ENCODE measurements at places on chromosomes 13 and 19.

DNA sequence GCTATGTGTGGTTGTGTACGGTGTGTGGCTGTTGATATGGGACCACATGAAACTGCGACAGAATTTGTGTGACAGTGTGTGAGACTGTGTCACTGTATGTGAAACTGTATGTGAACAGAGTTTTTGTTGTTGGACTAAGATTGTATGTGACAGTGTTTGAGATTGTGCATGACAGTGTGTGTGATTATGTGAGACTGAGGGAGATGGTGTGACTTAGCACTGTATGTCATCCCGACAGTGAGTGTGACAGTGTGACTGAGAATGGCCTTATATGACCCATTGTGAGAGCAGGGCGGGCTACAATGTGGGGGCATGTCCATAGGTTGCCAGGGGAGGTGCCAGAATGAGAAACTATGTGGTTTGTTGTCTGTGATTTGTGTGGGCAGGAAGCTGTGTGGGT is 930 bp downstream of the ZNF583 start:
- DNase-seq = peak; percentile 9

DNA sequence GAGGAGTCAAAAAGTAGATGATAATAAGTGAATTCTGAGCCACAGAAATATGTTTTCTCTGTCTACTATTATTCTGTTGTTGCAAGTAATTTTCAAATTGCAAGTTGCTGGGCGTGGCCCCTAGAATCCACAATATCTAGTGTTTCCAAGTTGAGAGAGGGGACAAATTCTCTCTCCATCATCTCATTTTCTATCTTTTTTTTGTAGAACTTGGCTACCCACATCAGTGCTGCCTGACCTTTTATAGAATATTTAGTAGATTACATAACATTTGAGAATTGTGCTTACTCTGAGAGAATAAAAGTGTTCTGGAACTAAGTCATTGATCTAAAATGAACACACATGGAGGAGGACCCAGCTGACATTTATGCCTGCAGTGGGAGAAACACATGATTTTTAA is 110.9 kb upstream of the CSNK1A1L start:
- no peak for DNase-seq

GRCh38 chr13:96993634-96994016 is 651 bp downstream of the OXGR1 start:
- DNase-seq = no peak

DNA sequence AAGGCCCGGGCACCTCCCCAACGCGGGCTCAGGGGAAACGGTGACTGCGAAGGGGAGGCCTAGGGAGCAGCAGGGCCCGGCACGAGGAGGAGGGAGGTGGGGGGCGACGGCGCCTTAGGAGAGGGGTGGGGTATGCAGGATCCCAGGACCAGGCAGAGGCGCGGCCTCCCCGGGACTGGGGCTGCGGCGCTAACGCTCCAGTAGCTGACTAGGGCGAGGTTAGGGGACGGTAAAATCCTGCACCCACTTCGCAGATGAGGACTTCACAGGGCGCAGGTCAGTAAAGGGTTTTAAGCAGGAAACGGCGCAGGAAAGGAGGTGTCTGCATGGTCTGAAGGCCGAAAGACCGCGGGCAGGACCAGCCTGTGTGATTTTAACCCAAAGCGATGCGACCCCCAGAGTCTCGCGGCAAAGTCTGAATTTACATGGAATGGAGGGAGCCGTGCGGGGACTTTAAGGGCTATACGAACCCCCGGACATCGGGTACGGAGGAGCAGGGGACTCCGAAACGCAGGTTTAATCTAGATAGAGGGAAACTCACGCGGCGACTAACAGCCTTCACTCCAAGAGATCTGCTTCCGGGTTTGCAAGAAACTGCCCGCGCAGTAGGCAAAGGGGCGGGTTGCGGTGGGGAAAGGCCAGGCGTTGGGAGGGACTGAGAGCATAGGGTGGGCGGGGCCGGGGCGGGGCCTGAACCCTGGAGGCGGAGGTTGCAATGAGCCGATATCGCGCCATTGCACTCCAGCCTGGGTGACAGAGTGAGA is at the start of gene ZNF665:
Gene ZNF665, minus strand, starts transcription at position 588 of the 764 bp plus-strand sequence. CDS start 10,460 bp downstream, outside the sequence.
- peak; percentile 66 for DNase-seq

GRCh38 chr13:44843403-44843802 is 145.9 kb downstream of the NUFIP1 start:
- DNase-seq = no peak

DNA sequence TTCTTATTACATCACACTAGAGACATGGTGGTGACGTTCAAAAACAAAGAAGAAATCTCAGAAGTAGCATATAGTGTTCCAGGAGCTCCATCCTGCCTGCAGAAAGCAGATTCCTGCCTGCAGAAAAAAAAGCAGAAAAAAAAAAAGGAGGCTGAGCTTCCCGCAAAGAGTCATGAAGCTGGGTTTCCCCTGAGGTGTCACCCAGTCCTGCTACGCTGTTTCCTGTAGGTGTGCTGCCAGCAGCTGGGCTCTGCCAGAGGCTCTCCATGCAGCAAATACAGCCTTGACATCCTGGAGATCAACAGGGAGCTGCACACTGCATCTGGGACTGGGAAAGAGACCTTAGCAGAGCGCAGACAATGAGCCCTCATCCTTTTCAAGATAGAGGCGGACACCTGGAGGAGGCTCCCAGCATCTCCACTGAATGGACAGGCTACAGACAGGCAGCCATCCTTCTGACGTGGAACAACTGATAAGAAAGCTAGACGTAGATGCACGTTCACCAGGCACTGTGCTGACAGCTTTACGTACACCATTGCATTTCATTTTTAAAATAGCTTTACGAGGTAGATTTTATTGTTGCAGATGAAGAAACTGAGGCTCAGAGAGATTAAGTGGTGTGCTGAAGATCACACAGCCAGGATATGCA is 350.9 kb downstream of the FOXO1 start:
- peak; percentile 67 for DNase-seq

DNA sequence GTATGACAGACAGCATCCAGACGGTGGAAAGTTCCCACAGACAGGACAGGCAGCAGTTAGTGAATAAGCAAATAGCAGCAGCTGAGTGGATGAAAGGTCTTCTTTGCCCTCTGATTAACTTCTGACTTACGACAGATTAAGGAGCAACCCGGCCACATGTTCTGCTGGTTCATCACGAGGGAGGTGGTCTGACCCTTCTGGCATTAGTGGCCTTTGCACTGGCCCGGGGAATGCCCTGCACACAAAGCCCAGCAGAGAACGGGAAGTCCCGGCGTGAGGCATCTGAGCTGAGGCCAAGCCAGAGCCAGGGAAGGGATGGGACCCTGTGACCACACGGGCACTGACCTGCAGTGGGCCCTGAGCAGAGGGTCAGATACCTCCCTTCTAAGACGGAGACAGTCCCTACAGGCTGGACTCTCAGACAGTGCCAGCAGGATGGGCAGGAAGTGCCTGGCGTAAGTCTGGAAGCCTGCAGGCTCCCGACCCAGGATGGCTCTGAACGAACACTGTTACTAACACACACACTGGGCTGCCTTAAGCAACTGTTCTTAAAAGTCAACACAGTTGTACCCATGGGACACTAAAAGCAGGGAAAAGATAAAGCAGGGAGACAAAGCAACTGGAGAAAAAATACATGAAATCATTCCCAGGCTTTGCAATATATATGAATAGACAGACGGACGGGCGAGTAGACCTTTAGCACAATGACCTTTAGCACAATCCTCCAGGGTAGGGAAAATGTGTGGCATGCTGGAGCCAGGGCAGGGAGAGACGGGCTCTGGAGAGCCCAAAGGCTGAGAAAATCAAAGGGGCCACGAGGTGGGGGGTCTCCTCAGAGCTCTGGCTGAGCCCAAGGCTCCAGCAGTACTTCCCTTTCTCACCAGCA is 6.3 kb downstream of the C19orf12 start:
- DNase-seq = no peak

DNA sequence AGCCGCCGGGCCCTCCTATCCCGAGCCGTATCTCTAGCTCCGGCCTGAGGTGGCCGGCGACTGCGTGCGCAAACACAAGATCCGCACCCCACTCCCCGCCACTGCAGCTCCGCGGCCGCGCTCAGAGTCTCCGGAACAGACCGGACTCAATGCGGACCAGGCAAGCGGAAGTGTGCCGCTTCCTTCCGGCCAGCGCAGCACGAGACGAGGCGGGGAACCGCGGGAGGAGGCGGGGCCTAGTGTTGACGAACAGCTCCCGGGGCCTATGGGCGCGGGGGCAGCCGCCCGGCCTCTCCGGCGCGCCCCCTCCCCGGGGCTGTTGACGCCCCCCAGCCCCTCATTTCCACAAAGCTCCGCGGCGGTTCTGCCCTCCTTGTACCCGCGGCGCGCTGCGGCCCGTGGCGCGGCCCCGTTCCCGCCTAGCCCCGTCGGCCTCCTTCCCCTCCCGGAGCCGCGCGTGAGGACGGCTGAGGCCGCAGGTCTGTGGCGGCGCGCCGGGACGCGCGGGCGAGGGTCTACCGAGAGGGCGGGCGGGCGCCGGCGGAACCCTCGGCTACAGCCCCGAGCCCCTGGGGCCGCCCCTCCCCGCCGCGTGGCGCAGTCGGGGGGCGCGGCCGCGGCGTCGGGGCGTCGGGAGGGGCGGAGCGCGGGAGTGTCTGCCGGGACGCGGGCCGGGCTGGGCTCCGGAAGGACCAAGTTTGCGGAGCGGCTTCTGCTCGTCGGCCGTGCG is at the start of gene DPY19L3:
Gene DPY19L3, plus strand, starts transcription at position 340 of the 730 bp plus-strand sequence. CDS start 2,484 bp downstream, outside the sequence.
- peak; percentile 90 for DNase-seq

DNA sequence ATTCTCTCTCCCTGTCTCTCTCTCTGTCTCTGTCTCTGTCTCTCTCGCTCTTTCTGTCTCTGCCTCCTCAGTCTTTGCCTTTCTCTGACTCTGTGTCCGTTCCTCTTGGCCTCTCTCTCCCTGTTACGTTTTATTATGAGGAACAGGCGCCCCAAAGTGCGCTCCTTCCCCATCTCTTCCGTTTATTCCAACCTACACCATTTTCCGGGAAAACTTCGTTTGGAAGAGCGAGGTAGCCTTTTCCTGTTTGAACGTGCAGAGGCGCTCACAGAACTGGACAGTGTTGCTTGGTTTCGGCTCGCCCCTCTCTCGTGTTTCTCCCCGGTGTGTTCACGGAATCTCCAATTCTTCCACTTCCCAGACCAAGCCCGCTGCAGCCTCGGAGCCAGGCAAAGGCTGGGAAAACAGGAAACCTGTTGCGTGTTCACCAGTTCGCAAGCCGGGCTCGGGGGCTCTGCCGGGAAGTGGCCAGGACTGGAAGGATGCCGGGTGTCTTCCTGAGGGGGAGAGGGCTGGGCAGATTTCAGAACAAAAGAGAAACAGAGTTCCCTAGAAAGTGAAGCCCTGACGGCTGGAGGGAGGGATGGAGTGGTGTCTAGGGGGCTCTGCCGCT is 605 bp downstream of the TMEM255B start:
- no peak for DNase-seq

- DNase-seq = no peak
Measured at GRCh38 chr19:34180709-34181108, 8.4 kb downstream of the LSM14A start.

Data from stimulated activated CD4-positive, alpha-beta T cell treated with anti-CD3 and anti-CD28 coated beads, Interleukin-4, amount 100 ng/mL, for 4 hours (primary cell).